Non-pigmented ciliary epithelial cell (primary cell): ENCODE measurements at places on chromosomes 4 and X.

GRCh38 chr4:173319696-173320095 is 14.5 kb downstream of the HMGB2 start:
- DNase-seq = no peak

- DNase-seq = no peak
Observed at GRCh38 chr4:23773884-23774636, 115.8 kb downstream of the PPARGC1A start.

DNA sequence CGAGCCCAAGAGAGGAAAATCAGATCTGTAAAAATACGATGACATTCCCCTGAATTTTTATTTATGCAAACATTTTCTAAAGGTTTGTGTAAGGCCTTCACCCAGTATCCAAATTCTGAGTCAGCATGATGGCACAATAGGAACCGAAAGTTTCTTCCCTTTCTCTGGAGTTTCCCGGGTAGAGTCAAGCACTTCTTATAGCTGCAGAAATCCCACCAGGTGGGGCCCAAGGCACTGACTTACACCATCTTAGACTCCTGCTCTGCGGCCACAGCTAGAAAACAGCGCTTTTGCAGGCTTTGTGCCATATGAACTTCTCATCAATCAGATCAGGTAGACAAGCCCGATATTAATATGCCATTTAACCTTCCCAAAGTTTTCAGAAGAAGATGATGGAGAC is 13.4 kb downstream of the LEF1 start:
- no peak for DNase-seq

DNA sequence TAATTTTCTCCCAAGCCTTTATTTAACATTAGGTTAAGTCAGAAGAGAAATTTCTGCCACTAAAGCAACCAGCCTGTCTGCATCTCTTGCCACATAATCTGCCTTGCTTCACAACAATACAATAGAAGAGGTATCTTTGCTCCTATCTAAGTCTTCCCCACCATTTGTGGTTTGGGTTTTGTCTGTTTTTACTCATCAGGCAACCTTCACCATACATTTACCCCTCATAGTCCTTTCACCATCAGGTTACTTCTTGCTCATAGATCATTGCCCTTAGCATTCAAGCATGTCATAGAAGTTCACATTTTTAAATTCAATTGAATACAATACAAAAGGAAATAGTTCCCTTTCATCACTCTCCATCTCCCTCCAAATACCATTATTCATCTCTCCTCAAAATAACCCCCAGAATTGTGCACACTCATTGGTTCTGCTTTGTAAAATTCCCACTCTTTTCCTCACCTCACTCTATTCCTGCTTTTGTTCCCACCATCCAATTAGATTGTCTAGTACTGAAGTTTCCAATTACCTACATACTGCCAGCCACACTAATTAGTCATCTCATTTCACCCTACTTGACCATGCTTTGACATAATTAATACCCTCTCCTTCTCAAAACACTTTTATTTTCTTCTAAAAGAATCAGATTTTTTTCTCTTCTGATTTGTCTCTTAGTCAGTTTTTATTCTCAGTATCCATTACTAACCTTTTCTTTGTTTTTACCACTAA is 1957.0 kb upstream of the AGA start:
- no peak for DNase-seq

DNA sequence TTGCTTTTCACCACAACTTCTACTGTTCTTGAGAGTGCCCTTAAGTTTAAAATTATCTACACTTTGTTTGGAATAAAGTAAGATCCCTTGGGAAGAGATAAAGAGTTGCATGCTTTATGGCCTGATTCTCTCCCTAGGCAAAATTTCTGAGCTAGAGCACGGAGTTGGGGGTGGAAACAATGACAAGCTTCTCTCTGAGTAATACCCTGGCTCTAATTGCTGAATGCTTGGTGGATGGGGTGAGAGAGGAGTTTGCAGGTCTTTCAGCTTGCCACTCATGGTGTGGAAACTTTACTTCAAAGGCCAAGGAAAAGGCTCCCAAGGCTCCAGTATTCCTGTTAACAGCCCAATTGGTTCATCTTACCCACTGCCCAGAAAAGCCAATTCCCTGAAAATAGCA is 26.1 kb upstream of the PRDM8 start:
- no peak for DNase-seq

- no peak for DNase-seq
Observed at GRCh38 chrX:72110876-72111708, 20.6 kb downstream of the RTL5 start.

DNA sequence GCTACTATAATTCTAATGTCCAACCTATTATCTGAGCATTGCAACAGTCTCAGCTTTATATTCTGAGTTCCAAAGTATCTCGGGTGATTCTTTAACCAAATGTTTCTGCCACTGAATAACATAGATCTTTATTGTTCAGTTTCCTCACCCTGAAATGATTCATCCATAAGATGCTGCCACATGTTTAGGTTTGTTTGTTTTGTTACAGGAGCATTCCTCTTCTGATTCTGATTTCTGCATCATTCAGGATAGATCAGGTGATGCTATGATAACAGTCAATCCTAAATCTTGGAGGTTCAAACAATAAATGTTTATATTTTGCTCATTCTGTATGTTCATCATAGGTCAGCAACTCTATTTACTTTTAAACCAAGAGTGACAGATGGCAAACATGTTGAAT is 927.6 kb downstream of the PCDH7 start:
- DNase-seq = no peak

DNA sequence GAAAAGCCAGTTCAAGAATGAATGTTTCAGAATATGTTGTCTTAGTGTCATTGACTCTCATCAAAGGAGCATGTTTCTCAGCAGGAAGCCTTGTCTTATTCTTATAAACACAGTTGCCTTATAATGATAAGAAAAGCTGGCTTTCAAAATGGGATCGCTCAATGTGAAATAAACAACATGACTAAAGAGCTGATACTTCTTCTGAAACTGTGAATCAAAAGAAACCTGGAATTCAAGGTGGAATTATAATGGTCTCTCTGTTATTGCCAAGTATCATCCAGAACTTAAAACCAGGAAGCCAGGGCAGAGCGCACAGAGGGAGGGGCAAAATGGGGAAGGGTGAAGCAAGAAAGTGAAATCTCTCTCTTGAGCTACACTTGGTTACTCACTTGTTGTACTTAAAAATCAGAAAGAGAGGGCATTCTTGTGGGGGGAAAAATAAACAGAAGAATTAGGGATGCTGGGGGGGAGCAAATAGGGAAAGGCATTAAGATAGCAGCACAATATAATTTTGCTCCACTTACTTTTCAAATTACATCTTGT is 270.0 kb downstream of the MAPK10 start:
- no peak for DNase-seq

DNA sequence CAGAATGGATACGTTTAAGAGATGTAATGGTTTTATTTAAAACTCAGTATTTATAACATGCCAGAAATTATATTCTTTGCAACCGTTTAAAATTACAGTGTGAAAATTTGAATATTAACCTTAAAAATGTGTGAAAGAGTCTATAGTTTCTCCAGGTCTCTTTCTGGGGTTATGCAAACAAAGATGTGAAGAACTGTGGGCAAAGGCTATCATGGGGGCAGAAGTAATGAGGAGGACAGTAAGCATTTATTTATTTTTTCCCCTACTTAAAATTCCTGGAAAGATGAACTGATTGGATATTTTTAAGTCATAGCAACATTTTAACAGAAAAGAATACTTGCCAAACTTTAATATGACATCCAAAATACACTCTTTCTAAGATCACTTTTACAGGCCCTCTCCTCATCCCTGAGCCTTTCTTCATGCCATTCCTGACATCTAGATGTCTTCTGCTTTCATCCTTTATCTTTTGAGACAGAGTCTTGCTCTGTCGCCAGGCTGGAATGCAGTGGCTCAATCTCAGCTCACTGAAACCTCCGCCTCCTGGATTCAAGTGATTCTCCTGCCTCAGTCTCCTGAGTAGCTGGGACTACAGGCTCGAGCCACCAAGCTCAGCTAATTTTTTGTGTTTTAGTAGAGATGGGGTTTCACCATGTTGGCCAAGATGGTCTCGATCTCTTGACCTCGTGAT is 46.1 kb downstream of the TMEM131L start:
- DNase-seq = no peak

- DNase-seq = no peak
Observed at GRCh38 chr4:144754562-144755410, 108.8 kb downstream of the HHIP start.

- no peak for DNase-seq
Observed at GRCh38 chr4:169418846-169419245, 148.1 kb upstream of the SH3RF1 start.

DNA sequence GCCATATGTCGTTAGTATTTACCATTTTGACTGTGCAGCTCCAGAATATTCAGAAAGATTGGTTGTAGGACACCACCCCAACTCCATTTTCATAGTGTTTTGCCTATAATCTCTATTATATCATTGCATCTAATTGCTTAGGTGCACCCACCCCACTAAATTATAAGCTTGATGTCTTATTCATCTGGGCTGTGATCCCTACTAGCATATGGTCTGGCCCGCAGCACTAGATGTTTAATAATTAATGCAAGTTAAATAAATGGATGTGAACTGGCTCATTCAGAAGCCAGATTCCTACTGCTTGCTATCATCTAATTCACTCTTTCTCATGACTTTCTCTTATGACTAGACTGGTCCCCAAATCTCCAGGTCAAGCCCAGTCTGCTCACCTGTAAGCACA is 143.5 kb downstream of the RELL1 start:
- DNase-seq = no peak

GRCh38 chr4:56130606-56131155 is 181.9 kb downstream of the CEP135 start:
- DNase-seq = no peak

DNA sequence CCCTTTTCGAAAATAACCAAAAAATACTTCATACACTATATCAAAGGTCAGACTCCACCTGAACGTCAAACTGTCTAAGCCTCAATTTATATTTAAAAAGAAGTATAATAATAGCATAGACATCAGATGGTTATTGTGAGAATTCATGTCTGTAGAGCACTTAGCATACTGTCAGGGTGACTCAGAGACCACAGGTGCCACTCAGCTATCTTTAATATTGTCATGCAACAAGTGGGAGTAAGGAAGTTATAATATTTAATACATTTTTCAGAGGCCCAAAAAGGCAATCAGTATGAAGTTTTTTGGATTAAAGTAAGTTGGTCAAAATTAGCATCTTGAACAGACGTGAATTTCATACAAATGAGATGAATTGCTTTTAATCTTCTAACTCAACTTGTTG is 93.3 kb downstream of the PHOX2B start:
- DNase-seq = no peak

DNA sequence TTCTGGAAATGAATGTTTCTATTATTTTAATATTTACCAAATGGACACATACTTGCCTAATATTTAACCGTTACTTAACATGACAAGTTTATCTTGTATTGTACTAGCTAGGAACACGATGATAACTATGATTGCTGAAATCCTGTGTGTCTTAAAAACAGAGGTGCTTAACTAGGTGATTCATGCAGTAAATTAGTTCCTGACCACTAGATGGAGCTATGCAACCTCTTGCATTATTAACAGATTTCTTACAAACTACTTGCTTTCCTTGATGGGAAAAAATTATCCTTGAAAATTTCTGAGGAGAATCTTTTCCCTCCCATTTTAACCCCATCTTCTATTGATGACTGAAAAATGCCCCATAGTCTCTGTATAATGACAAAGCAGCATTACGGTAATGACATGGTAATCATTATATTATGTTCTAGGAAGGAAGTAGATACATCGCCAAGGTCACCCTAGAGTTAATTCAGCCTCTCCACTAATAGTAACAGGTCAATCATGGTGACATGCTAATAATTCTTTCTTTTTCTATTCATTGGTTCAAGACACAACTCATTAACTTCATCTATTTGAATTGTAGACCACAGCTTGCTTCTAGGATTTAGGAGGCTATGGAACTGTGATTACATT is 844.2 kb downstream of the RAPGEF2 start:
- DNase-seq = peak; percentile 37

DNA sequence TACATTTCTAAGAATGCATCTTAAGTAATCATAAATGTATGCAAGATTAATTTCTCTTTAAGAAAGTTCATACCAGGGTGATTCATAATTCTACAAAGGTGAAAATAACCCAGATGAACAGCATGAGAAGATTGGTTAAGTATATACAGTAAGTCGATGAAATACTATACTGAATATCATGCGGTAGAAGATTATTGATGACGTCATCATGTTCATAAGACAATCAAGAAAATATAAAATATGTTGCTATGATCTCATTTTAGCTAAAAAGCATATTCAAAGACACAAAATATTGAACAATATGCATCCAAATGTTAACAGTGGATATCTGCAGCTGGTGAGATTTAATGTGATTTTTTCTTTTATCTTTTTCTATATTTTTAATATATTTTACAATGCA is 312.0 kb upstream of the FGF13 start:
- DNase-seq = no peak

DNA sequence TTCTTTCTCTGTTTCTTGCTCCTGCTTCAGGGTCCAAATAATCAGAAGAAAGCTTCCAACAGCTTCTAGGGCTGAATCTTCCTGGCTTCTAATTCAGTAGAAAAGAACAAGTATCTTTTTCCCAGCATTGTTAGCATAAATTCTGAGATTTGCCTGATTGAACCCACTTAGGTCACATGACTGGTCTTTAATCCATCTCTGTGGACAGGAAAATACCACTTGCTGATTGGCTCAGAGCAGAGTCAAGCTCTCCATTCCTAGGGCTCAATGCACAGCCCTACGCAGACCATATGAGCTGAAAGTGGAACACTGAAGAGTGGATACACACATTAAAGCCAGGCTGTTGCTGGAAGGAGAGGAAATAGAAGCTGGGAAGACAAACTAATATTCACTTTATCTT is 99.6 kb upstream of the RPL34 start:
- no peak for DNase-seq

GRCh38 chr4:153346031-153346430 is 1.5 kb downstream of the MND1 start:
- DNase-seq = no peak

- DNase-seq = no peak
Observed at GRCh38 chr4:151717909-151718628, 42.7 kb downstream of the GATB start.

DNA sequence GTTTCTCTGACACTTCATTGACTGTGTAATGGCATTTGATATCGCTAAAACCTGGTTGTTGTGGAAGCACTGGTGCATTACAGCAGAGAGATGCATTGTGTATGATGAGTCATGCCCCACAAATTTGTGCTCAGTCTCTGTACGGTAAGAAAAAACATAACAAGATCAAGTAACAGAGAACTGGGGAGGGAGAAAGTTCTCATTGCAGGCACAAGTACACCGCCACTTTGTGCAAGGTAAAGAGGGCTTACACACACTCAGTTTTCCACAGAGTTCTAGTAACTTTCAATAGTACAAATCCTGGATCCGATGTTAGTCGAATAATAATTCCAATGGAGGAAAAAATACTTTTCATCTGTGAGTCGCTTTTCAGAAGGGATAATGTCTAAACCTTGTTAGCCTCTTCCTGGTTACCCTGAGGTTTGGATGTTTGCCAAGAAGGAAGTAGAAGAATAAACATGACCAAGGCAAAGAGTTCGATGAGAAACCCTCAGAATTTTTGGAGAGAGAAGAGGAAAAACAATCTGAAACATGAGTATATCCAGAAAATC is 512.5 kb upstream of the SLIT2 start:
- DNase-seq = peak; percentile 93
